ENCODE measurements at places on chromosomes 16 and 17. TPM values are rescaled to one million over a fixed set of nuclear protein-coding genes. Genes with fewer than 3 reads are reported as not detected.

- H3K36me3 ChIP-seq = no peaks in the 10 kb centered on the region
- no peak overlapping the region for H3K4me3 ChIP-seq
- peaks cover 13% of the 10 kb centered on the region for H3K27me3 ChIP-seq
- H3K4me1 ChIP-seq = peaks cover 14% of the 10 kb centered on the region
These were observed 103.1 kb upstream of the CDH5 start for GRCh38 chr16:66263168-66263972.

GRCh38 chr17:38428643-38429371 lies 543 bp downstream of the ARHGAP23 start:
- H3K27me3 ChIP-seq = peaks cover 11% of the 10 kb centered on the region
- H3K4me1 ChIP-seq = peaks cover 57% of the 10 kb centered on the region
- no peak for DNase-seq
- H3K4me3 ChIP-seq = peak overlapping the region; percentile 61

DNA sequence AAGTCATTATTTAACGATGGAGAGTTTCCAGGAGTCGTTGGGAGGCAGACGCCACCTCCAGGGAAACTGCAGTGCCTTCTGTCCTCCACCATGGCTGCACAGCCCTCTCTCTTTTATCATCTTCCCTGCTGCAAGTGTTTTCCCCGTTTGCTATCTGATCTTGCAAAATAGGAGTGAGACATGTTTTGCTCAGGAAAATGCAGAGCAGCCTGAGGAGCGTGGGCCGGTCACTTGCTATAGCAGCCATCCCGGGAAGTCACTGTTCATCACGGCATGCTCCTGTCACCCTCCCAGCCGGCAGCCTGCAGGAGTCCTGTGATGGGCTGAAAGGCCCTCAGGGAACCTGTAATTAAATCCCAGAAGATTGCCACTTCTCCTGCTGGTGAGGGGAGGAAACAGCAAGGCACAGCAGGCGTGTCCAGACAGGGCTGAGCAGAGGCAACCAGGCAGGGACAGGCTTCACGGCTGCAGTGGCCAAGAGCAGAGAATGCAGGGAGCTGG lies 143.1 kb downstream of the GSG1L start:
- DNase-seq = peak; percentile 67
- peaks cover 13% of the 10 kb centered on the region for H3K4me1 ChIP-seq

Gene NXPH3
- 2.3 TPM for total RNA-seq

Gene AGRP
- total RNA-seq = not detected

Gene FOXL1
- 0.34 TPM for total RNA-seq

All from WTC11 (cell line).